ENCODE measurements at places on chromosomes 6 and 20. TPM values are rescaled to one million over a fixed set of nuclear protein-coding genes. Genes with fewer than 3 reads are reported as not detected.

GRCh38 chr20:20000211-20000968 is 16.8 kb upstream of the NAA20 start:
- H3K27me3 ChIP-seq = no peaks in the 10 kb centered on the region
- H3K36me3 ChIP-seq = peaks cover 73% of the 10 kb centered on the region
- no peak for DNase-seq
- H3K4me1 ChIP-seq = peaks cover 37% of the 10 kb centered on the region
- no peak overlapping the region for H3K4me3 ChIP-seq
- H3K27ac ChIP-seq = peak overlapping the region; percentile 34

GRCh38 chr20:12057778-12058177 is 140.1 kb downstream of the BTBD3 start:
- peaks cover 9% of the 10 kb centered on the region for H3K4me1 ChIP-seq
- DNase-seq = no peak
- H3K27ac ChIP-seq = no peak overlapping the region
- H3K36me3 ChIP-seq = no peaks in the 10 kb centered on the region

GRCh38 chr6:41428996-41429421 is 93.6 kb downstream of the NCR2 start:
- peaks cover 22% of the 10 kb centered on the region for H3K4me1 ChIP-seq
- no peak overlapping the region for H3K27ac ChIP-seq
- no peak overlapping the region for H3K4me3 ChIP-seq

DNA sequence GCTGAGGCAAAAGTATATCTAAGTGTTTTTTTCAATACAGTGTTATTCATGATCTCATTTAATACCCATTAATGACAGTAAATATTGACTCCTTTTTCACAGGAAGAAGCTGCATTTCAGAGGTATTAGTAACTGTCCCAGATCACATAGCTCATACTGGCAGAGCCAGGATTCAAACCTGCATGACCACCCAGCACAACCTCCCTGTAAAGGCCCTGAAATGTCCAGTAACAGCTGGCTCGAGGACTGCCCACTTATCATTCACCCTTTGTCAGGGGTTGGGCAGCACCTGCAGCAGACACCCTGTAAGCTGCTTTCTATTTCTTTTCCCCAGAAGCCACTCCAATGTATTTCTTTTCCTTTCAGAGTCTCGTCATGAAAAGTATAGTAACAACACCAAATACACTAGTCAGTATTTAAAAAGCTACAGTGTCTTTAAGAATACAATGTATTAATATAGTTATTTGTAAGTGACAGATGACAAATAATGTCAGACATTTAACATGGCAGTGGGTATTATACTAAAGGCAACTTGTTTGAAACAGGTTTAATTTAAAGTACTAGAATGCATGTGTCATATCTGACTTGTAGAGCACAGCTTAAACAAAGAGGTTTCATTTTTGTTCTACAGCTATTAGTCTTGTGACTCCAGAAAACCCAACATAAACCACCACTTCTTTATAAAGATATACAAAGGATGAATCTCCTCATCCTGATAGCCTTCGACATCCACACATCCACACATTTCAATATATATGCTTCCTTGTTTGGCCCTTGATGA is 841.6 kb upstream of the GJE1 start:
- no peaks in the 10 kb centered on the region for H3K27me3 ChIP-seq
- no peak overlapping the region for H3K27ac ChIP-seq
- DNase-seq = no peak
- H3K4me1 ChIP-seq = no peaks in the 10 kb centered on the region

GRCh38 chr6:116267836-116268588 is 11.7 kb downstream of the TSPYL1 start:
- peaks cover 2% of the 10 kb centered on the region for H3K36me3 ChIP-seq
- no peak for DNase-seq
- H3K4me3 ChIP-seq = no peak overlapping the region

DNA sequence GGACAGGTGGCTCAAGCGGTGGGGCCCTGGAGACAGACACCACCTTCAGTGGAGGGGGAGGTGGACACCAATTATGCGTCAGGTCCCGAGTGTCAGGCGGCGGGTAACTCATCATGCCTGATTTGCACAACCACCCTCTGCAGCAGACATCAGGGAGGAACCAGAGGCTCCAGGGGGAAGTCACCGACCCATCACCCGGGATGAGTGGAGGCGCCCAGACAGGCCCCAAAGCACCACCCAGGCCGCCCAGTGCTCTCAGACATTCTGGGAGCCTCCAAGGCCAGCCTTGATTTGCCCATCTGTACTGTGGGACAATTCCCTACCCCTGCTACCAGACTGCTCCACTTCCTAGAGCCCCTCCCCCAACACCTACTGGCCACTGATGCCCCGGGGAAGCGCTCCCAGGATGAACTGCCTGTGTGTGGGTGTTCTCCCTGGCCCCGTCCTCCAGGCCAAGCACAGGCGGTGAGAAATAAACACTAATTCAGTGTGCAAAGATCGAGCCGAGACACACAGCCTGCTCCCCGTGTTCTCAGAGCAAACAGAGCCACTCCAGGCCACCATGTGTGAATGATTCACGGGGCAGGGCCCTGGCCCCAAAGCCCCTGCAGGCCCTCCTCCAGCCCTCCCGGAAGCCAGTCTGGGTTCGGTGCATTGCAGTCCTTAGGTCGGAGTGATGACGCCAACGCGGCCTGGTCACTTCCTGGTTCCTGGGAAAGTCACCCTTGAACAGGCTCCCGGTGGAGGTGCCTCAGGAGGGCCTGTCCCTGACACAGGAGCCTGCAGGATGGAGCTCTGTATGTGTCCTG is 107.2 kb downstream of the ASXL1 start:
- H3K4me3 ChIP-seq = no peak overlapping the region
- peak overlapping the region; percentile 64 for H3K27ac ChIP-seq
- peaks cover 3% of the 10 kb centered on the region for H3K36me3 ChIP-seq
- H3K4me1 ChIP-seq = peaks cover 71% of the 10 kb centered on the region
- peak; percentile 59 for DNase-seq

DNA sequence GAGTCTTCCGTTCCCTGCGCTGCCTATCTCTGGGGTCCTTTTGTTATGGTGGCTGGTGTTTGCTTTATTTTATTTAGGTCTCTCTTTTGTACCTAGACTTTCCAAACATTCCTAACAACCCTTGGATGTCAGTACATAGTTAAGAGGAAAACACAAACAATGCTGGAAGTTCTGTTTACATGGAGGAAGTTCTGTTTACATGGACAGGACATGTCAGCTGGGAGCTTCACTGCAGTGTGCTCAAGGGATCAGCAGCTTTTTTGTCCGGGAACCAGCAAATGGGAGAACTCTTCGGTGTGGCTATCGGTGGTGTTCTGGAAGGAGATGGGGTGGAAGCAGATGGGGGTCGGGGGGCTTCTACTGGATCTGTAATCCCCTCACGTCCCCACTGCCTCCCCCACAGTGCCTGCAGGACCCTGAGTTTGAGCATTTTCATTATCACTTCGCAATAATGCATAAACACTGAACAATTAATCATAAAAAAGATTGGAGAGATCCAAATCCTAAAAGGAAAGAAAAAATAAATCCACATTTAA is 2.7 kb downstream of the SERPINB6 start:
- DNase-seq = no peak
- no peaks in the 10 kb centered on the region for H3K27me3 ChIP-seq
- peak overlapping the region; percentile 22 for H3K4me3 ChIP-seq
- H3K4me1 ChIP-seq = peaks cover 18% of the 10 kb centered on the region
- no peaks in the 10 kb centered on the region for H3K36me3 ChIP-seq

Gene OR2J3
- total RNA-seq = not detected

Measured in upper lobe of left lung (tissue), 6 donors.